ENCODE measurements at places on chromosomes 2 and 18. TPM values are rescaled to one million over a fixed set of nuclear protein-coding genes. Genes with fewer than 3 reads are reported as not detected.

The GRB14 gene
- 21.5 TPM for total RNA-seq

DNA sequence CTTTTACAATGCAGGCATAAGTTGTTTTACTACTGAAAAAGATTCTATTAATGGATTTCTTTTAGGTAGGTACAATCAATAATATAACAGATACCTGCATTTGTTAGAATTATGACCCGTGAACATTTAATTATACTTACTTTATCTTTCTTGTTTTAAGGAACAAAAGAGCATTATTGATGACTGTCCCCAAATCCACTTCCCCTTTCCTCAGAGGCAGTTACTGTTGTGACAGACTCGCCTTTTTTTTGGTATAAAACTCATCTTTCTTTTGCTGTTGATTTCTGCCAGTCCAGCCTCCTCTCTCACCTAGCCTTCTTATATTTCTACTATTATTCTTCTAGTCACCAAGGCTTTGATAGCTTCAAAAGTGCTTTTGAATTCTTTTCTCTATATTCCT is 12.1 kb downstream of the ACTR3 start:
- no peaks in the 10 kb centered on the region for H3K27me3 ChIP-seq
- H3K4me3 ChIP-seq: no peak overlapping the region
- DNase-seq: no peak
- H3K4me1 ChIP-seq: peaks cover 52% of the 10 kb centered on the region
- H3K27ac ChIP-seq: no peak overlapping the region

GRCh38 chr18:47321815-47322214 is 70.4 kb upstream of the SKOR2 start:
- H3K27me3 ChIP-seq: no peaks in the 10 kb centered on the region
- H3K27ac ChIP-seq: no peak overlapping the region
- no peaks in the 10 kb centered on the region for H3K4me1 ChIP-seq
- H3K36me3 ChIP-seq: no peaks in the 10 kb centered on the region

The PTH2R gene
- 0.46 TPM for total RNA-seq

- no peak for DNase-seq
- H3K4me3 ChIP-seq: no peak overlapping the region
- peaks cover 7% of the 10 kb centered on the region for H3K36me3 ChIP-seq
- no peaks in the 10 kb centered on the region for H3K4me1 ChIP-seq
These were observed 29.0 kb downstream of the SLC1A4 start for GRCh38 chr2:65018141-65018582.

- no peaks in the 10 kb centered on the region for H3K27me3 ChIP-seq
- no peak overlapping the region for H3K27ac ChIP-seq
- H3K36me3 ChIP-seq: no peaks in the 10 kb centered on the region
- H3K4me3 ChIP-seq: no peak overlapping the region
- peaks cover 12% of the 10 kb centered on the region for H3K4me1 ChIP-seq
These were observed 517.1 kb upstream of the MYT1L start for GRCh38 chr2:2848198-2848597.

DNA sequence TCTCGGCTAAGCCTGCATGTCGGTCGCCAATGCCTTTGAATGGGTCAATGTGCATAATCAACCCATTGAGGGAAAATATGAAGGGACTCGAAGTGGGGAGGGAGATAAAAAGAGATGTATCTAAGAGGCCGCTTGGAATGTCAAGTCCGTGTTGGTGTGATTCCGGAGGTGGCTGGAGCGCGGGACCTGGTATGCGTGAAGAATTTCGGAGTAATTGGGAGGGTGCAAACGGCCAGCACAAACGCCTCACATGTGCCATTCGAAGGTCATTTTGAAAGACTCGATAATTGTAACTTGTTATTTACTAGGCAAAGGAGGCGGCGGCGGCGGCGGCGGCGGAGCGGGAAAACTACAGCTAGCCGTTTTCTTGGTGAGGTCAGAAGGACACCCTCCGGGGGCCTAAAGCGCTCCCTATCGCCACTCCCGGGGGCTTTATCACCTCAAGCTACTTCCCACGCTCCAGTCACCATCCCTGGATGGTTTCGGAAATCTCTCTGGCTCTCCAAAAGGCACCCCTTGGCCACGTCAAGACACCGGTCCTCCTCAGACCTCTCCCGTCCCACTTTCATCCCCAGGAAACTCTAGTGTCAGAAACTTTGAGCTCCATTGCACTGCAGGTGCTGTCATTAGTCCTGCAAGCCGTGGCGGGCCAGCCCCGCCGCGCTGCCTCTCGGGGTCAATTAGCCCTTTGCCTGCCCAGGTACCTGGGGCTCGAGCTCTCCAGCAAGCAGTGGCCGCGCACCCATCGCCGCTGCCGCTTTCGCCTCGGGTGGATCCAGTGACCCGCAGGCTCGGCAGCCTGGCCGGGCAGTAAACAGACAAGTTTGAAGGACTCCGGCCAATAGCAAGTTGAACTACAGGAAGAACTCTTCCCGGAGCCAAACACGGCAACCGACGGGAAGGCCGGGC is 1.5 kb downstream of the ERBB4 start:
- peak; percentile 74 for DNase-seq
- no peaks in the 10 kb centered on the region for H3K4me1 ChIP-seq
- no peaks in the 10 kb centered on the region for H3K27me3 ChIP-seq
- no peak overlapping the region for H3K27ac ChIP-seq
- peak overlapping the region; percentile 62 for H3K4me3 ChIP-seq

GRCh38 chr2:84971510-84972206 is 697 bp downstream of the KCMF1 start:
- H3K4me1 ChIP-seq: peaks cover 27% of the 10 kb centered on the region
- peak overlapping the region; percentile 91 for H3K4me3 ChIP-seq
- peak; percentile 59 for DNase-seq
- H3K36me3 ChIP-seq: no peaks in the 10 kb centered on the region
- H3K27me3 ChIP-seq: no peaks in the 10 kb centered on the region

The TDRD15 gene
- not detected for total RNA-seq

DNA sequence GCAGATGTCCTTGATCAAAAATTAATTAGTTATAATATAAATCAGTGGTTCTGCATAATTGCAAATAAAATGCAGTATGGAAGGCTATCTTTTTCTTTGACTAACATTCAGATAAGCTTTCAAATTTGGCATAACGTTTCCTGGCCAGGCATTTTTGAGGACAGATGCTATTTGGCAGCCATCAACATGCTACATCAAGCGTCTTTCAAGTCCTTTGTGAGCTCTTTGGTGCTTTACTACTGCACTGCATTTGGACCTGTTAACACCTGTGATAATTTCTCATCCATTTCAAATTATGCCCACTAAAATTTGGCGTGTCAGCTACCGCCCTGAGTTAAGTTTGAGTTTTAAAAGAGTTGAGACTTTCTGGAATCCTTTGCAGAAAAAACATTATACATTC is 545.7 kb downstream of the STK39 start:
- H3K27me3 ChIP-seq: no peaks in the 10 kb centered on the region
- no peaks in the 10 kb centered on the region for H3K36me3 ChIP-seq
- H3K4me3 ChIP-seq: no peak overlapping the region
- DNase-seq: no peak
- H3K4me1 ChIP-seq: no peaks in the 10 kb centered on the region

The GKN2 gene
- total RNA-seq: not detected

DNA sequence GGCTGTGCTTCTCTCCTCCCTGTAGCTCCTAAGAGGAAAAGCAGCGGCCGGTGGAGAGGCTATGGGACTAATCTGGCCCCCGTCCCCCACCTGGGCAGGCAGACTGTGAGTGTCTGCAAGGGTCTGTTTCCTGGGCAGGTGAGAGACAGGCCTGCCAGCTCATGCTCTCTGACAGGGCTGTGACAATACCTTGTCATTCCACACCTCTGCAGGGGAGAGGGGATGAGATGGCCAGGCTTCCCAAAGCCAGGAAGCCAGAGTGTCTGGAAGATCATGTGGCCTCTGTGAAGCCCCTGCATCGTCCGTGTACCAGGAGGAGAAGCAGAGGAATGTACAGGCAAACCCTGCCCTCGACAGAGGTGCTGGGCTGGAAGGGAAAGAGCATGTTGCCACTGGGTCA is 142.5 kb upstream of the GATA6 start:
- H3K27ac ChIP-seq: peak overlapping the region; percentile 0
- H3K27me3 ChIP-seq: no peaks in the 10 kb centered on the region
- no peak for DNase-seq
- no peak overlapping the region for H3K4me3 ChIP-seq

The MEIS1 gene
- total RNA-seq: 129 TPM

- no peak overlapping the region for H3K4me3 ChIP-seq
- H3K27me3 ChIP-seq: no peaks in the 10 kb centered on the region
- DNase-seq: no peak
- H3K27ac ChIP-seq: no peak overlapping the region
- H3K4me1 ChIP-seq: no peaks in the 10 kb centered on the region
- H3K36me3 ChIP-seq: no peaks in the 10 kb centered on the region
These were observed 1521.5 kb upstream of the ZEB2 start for GRCh38 chr2:146041274-146041910.

- no peaks in the 10 kb centered on the region for H3K36me3 ChIP-seq
- no peak overlapping the region for H3K4me3 ChIP-seq
- no peaks in the 10 kb centered on the region for H3K27me3 ChIP-seq
- H3K4me1 ChIP-seq: no peaks in the 10 kb centered on the region
- no peak for DNase-seq
- no peak overlapping the region for H3K27ac ChIP-seq
These were observed 370.3 kb downstream of the SETBP1 start for GRCh38 chr18:45050712-45051601.

The AQP12A gene
- 103 TPM for total RNA-seq

DNA sequence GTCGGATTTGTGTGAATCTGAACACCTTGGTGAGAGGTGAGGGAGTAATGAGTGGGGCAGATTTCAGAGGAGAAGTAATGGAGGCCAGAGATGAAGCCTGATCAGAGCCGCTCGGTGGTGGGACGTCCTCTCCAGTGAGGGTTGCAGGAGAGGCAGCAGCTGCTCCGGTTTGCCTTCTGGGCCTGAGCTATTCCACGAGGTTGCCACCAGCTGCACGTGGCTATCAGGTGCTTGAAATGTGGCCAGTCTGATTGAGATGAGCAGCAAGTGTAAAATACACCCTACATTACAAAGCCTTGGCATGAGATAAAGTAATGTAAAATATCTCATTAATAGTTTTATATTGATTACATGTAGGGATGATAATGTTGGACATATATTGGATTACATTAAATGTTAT is 10.8 kb upstream of the EFHD1 start:
- DNase-seq: no peak
- H3K36me3 ChIP-seq: no peaks in the 10 kb centered on the region
- H3K27ac ChIP-seq: no peak overlapping the region

DNA sequence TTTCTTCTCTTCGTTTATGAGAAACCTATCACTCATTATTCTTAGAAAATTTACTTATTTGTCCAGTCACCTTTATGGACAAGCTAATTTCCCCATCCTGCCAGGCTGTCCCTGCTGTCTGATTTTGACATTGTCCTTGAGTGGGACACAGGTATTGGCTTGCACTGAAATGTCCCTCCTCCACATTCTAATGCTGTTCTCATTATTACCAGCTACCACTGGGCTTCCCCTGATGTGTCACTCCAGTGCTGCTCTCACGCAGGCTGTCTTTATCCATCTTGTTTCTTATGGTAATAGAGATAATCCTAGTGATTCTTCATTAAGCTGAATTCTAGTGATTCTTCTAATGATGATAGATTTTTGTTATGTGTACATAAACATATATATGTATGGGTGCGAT is 48.1 kb upstream of the RBMS1 start:
- no peak for DNase-seq
- H3K36me3 ChIP-seq: no peaks in the 10 kb centered on the region

DNA sequence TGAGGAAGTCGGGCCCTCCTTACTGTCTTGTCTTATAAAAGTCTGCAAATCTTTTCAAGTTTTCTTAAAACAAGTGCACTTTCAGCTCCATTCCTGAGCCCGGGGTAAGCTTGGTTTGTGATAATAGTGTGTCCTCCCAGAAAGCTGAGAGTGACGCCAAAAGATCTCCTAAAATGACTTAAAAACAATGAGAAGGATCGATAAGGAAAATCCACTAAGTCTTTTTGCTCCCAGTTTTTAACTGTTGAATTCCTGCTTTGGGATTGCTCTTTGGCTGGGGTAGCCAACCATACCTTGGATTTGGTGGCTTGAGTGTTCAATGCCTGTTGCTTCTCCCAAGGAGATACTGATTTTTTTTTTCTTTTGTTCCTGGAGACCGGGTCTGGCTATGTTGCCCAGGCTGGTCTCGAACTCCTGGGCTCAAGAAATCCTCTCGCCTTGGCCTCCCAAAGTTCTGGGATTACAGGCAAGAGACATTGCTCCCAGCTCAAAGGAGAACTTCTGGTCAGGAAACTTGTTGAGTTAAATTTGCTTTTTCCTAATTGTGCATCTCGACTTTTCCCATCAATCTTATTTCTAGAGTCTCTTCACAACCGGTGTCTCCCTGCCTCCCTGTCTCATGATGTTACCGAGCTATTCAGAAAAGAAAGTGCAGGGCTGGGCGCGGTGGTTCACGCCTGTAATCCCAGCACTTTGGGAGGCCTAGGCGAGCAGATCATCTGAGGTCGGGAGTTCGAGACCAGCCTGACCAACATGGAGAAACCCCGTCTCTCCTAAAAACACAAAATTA is 3.0 kb downstream of the TGIF1 start:
- peaks cover 31% of the 10 kb centered on the region for H3K4me1 ChIP-seq
- H3K27me3 ChIP-seq: no peaks in the 10 kb centered on the region
- peak overlapping the region; percentile 78 for H3K4me3 ChIP-seq
- H3K36me3 ChIP-seq: no peaks in the 10 kb centered on the region
- H3K27ac ChIP-seq: peak overlapping the region; percentile 99

The DNAJC5G gene
- 0.06 TPM for total RNA-seq

- DNase-seq: no peak
- H3K4me3 ChIP-seq: no peak overlapping the region
- H3K4me1 ChIP-seq: peaks cover 6% of the 10 kb centered on the region
- H3K27ac ChIP-seq: no peak overlapping the region
- H3K27me3 ChIP-seq: no peaks in the 10 kb centered on the region
These were observed 151.9 kb downstream of the WDR7 start for GRCh38 chr18:56803051-56803450.

- peak; percentile 65 for DNase-seq
- no peaks in the 10 kb centered on the region for H3K36me3 ChIP-seq
- H3K27ac ChIP-seq: peak overlapping the region; percentile 74
- H3K4me1 ChIP-seq: peaks cover 7% of the 10 kb centered on the region
These were observed 30.9 kb downstream of the LONRF2 start for GRCh38 chr2:100291152-100291970.

DNA sequence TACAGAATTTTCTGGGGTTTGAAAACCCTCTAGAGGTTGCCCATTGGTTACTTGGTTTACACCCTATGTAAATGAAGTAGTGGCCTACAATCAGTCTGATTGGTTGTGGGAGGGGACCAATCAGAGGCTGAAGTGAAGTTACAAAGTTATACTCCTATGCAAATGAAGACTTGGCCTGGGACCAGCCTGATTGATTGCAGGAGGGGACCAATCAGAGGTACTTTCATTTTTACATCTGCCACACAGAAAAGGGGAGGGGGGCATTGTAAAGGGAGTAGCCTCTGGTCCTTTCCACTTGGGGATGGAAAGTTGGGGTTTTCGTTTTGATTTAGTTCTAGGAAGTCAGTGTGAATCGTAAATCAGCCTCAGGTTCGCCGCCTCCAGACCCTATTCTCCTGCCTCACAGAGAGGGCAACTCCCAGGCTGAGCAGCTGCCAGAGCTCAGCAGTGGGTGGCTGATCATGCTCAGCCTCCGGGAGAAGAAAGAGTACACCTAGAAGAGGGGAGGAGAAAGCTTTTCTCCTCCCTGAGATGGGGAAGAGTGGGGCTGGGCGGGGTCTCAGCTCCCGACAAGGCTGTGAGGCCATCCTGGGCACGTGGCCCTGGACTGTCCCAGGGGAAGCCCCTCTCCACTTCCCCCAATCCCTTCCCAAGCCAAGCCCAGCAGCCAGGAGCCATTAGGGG is 372.5 kb downstream of the GALR1 start:
- no peak overlapping the region for H3K27ac ChIP-seq
- DNase-seq: no peak
- H3K27me3 ChIP-seq: no peaks in the 10 kb centered on the region
- no peaks in the 10 kb centered on the region for H3K36me3 ChIP-seq
- peaks cover 4% of the 10 kb centered on the region for H3K4me1 ChIP-seq

- no peaks in the 10 kb centered on the region for H3K4me1 ChIP-seq
- DNase-seq: peak; percentile 75
- H3K36me3 ChIP-seq: no peaks in the 10 kb centered on the region
- H3K27ac ChIP-seq: no peak overlapping the region
- no peak overlapping the region for H3K4me3 ChIP-seq
These were observed 89.6 kb upstream of the NPAS2 start for GRCh38 chr2:100730290-100730868.

Measured in pancreas (tissue), 10 donors.